MM.1S (cell line): ENCODE measurements at places on chromosomes 3 and 15.

GRCh38 chr3:99485286-99485685 is 153.1 kb upstream of the COL8A1 start:
- DNase-seq = no peak

DNA sequence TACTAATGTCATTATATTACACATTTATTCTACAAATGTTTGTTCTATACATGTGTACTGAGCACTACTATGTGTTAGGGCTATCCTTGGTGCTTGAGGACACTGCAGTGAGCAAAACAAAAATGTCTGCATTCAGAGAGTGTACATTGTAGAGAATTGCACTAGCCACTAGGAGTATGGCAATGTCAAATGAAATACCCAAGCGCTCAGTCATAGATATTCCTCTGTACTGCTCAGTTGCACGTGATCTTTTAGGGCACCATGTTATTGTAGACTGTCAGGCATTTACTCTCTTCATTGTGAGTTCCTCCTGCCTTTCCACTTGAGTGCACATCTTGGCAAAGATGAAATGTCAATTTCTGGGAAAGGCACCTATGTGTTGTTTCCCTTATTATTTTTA is 36.8 kb downstream of the FNDC3B start:
- DNase-seq = no peak

GRCh38 chr3:191369616-191370010 is 39.3 kb upstream of the UTS2B start:
- DNase-seq = no peak

DNA sequence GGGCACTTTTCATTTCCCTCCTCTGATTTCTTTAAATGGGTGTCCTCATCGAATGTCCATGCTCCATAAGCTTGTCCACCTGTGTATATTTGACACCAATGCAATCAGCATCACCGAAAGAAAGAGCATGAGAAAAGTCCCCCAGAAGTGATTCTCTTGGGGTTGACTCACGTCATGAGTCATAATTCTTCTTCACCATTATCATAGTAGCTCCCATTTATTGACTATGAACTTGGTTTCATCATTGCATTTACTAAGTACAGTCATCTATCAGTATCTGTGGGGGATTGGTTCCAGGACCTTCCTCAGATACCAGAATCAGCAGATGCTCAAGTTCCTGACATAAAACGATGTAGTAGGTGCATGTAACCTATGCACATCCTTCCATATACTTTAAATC is 372.5 kb upstream of the CFAP20DC start:
- no peak for DNase-seq

- peak; percentile 65 for DNase-seq
Observed at GRCh38 chr3:2635511-2635910, 474.7 kb downstream of the IL5RA start.

- DNase-seq = no peak
Observed at GRCh38 chr15:51307325-51307724, 31.1 kb downstream of the CYP19A1 start.

DNA sequence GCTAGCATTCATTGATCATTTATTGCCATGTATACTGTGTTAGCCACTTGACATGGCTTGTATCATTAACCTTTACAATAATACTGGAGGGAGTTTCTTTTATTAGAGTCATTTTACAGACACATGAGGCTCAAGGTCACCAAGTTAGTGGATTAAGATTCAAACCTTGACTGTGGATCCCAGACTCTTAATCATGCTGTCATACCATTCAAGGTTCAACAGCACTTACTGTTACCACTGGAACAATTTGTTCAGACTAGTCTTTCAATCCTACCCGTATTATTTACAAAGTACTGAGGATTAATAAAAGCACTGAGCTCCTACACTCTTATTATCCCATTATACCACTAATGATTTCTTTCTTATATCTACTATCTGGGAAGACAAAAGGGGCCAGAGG is 1.2 kb downstream of the COX17 start:
- no peak for DNase-seq

GRCh38 chr3:179806177-179806576 is 153.3 kb downstream of the USP13 start:
- no peak for DNase-seq

- DNase-seq = no peak
Observed at GRCh38 chr3:186221760-186222378, 113.0 kb upstream of the ETV5 start.

DNA sequence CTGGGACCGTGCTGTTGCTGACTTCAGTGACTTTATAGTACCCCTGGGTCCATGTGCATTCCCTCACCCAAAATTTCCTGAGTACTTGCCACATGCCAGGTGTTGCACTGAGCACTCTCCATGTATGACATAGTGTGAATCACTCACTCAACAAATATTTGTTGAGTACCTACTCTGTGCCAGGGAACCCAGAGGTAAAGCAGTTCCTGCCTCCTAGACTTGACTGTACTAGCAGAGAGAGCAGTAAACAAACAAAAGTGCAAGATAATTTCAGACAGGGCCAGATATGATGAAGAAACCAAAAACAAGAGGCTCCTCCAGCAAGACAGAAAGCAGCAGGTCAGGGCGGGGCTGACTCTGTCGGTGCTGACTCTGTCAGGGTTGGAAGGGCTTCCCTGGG is 12.2 kb downstream of the TGM4 start:
- no peak for DNase-seq

- DNase-seq = no peak
Observed at GRCh38 chr3:42946050-42946449, 33.1 kb upstream of the GASK1A start.

GRCh38 chr3:71047616-71048531 is 535.7 kb downstream of the FOXP1 start:
- DNase-seq = no peak

GRCh38 chr15:98221577-98221976 is 261.1 kb downstream of the ARRDC4 start:
- no peak for DNase-seq

DNA sequence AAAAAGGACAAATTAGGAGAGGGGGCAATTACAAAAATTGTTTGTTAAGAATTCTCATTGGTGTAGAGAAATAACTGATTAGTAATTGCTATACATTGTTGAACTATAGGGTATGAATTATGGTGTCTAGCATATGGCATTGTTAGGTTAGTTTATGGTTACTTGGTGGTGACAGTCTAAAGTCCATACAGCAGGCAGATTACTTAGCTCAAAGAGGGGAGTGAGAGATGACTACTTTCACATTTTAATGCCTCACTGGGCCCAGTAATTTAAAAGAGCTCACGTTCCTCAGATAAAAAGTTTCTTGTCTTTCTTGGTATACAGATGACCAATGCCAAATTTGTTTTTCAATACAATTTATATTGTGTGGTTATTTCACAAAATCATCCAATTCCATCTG is 112.4 kb upstream of the NEDD4 start:
- no peak for DNase-seq

- DNase-seq = no peak
Observed at GRCh38 chr3:139466360-139466759, 10.0 kb downstream of the RBP2 start.

DNA sequence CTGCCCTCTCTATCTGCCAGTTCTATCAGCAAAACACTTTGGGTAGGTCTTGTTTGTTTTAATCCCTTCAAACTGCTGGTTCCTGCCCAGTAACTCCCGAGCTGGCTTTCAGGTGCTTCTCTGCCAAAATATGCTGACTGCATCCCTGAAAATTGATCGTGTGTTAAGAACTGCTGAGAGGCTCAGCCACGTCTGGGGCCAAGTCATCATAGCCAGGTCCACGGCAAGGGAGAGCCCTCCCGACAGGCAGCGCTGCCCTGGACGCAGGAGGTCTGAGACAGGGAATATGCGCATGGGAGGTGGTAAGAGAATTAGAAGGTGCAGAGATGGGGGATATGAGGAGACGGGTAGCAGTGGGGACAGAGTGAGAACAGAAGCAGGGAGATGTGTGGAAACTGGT is 179.7 kb upstream of the TOPAZ1 start:
- no peak for DNase-seq

DNA sequence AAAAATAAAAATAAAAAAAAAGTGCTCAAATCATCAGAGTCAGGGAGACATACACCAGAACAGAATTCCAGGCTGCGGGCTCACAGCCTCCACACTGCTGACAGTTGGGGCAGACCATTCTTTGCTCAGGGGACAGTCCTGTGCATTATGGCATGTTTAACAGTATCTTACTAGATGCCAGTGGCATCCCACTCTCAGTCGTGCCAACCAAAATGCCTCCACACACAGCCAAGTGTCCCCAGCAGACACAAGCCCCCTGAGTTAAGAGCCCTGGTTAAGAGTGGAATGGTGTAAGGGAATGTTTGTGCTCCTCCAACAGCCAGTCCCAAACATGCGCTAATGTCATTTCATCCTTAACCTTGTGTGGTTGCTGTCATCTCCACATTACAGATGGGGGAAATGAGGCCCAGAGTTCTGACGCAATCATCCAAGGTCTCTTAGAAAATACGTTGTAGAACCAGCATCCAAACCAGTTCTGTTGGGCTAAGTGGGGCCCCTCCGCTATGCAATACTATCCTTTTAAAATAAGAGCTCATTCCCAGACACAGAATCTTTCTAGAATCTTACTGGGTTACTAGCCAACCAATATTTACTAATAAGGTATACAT is 26.0 kb downstream of the CFAP92 start:
- no peak for DNase-seq

GRCh38 chr15:87357637-87358313 is 898.8 kb downstream of the NTRK3 start:
- DNase-seq = no peak

GRCh38 chr3:30597131-30597768 is 9.2 kb upstream of the TGFBR2 start:
- no peak for DNase-seq

DNA sequence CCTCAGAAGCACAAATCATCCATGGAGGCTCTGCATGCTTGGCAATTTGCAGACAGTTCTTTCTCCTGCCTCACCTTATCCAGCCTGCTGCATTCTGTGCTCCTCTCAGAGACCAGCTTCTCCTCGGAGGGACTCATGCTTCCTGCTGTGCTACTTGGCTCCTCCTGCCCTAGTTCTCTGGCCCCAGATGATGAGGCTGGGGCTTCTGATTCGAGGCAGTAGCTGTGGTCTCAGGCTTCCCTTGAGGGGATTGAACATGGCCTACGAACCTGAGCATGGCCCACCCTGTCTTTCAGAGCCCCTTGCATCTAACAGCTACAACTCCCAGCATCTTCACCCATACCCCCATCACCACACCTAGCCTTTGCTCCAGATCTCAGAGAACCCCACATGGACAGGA is 6.7 kb downstream of the VIPR1 start:
- DNase-seq = no peak

- DNase-seq = no peak
Observed at GRCh38 chr15:31781261-31781660, 249.1 kb upstream of the CHRNA7 start.

DNA sequence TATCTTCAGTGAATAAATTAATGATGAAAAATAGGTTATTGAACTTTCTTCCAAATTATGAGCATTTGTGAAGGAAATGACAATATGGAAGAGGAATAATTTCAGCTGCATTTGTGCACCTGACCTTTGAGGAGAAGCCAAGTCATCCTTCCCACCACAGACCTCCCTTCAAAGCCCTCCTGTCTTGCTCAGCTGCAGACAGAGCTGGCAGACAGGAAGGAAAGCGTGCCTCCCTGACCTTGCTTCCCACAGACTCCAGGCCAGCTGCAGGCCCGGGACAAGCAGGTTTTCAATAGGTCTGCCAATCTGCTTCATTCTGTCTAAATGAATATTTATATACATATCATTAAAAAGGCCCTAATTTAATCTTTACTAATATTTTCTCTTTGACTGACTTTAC is 152.9 kb upstream of the RBMS3 start:
- DNase-seq = no peak

DNA sequence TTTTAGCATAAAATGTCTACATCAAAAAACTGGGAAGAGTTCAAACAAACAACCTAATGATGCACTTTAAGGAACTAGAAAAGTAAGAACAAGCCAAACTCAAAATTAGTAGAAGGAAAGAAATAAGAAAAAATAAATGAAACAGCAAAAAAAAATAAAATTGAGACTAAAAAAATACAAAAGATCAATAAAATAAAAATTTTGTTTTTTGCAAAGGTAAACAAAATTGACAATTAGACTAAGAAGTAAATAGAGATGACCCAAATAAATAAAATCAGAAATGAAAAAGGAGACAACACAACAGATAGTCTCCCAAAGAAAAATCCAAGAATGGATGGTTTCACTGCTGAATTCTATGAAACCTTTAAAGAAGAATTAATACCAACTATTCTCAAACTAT is 89.6 kb upstream of the MME start:
- no peak for DNase-seq

DNA sequence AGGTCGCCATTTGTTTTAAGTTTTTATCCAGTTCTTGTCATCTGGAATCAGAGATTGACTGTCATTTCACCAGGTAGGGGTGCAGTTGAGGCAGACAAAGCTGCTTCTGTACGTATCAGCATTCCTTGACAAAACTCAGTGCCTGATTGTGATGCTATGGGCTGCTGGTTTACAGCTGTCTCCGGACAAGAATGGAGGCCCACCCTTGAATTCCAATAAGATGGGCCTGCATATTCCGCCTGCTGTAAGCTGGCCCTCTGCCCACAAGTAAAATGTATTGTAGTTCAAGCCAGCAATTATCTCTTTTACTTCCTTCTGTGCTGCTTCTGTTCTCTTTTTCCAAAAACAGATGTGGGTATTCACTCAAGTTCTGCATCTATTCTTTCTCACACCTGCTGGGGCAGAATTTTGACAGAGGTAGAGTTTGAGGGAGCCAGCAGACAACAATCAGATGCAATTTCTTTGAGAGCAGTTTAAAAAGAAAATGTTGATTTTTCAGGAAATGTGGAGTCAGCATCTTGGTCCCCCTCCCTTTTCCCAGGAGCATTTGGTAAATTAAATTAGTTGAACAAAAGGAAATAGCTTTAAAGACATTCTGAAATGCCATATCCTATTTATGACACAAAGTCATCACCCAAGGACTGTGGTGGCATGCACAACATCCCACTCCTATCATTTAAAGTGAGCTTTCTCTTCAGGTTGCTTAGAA is 53.5 kb downstream of the IQCH start:
- DNase-seq = no peak

DNA sequence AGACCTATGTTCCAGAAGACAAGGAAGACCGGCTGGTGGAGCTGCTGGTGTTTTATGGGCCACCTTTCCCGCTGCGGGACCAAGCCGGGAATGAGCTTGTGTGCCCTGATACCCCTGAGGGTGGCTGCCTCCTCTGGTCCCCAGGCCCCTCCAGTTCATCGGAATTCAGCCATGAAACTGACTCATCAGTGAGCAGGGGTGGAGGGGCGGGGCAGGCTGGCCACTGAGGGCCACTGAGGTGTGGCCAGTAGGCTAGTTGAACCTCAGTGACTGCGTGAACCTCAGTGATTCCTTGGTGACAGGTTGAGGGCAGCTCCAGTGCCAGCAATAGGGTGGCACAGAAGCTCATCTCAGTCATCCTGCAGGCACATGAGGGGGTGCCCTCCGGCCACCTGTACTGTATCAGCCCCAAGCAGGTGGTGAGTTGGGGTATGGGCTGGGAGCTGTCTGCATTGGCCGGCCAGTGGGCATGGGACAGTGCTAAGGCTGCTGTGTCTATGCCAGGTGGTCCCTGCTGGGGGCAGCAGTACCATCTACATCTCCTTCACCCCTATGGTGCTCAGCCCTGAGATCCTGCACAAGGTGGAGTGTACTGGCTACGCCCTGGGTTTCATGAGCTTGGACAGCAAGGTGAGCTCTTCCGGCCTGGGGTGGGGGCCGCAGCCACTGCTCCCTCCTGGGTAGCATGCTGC is 20.3 kb downstream of the ACAA1 start:
- no peak for DNase-seq

GRCh38 chr15:63877713-63878271 is 44.0 kb upstream of the HERC1 start:
- peak; percentile 24 for DNase-seq

- DNase-seq = no peak
Observed at GRCh38 chr3:196962930-196963630, 5.6 kb downstream of the PIGZ start.

- no peak for DNase-seq
Observed at GRCh38 chr15:87154761-87155160, 1075.1 kb downstream of the AGBL1 start.
